Activated T-helper 1 cell treated with anti-CD3 and anti-CD28 coated beads, Interleukin-2, amount 50 U/mL, for 16 hours (primary cell): ENCODE measurements at places on chromosomes 3 and 15.
A peak's percentile ranks its signal among the peaks of the same experiment; 100 is the strongest.

DNA sequence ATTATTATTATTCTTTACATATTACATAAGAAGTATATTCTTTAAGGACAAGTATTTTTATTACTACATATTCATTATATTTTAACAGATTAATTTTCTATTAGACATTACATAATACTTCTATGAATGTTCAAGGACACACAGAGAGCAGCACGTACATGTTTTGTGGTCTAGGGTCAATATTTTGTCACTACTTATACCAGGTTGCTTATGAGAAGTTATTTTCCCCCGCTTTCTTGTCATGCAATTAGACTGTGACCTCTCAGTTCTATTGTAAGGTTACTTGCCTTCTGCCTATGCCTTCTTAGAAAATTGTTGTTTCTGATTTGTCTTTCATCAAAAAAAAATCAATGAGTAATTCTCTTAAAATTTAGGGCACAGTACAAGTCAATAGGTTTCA, 21.5 kb downstream of the BCHE start:
- DNase-seq, result no peak

- DNase-seq, result no peak
Observed at GRCh38 chr15:71646767-71647486, 163.4 kb upstream of the NR2E3 start.

- DNase-seq, result no peak
Observed at GRCh38 chr3:98705694-98706093, 57.4 kb upstream of the ST3GAL6 start.

GRCh38 chr15:47338771-47339170, 378.5 kb upstream of the SEMA6D start:
- no peak for DNase-seq

- DNase-seq, result no peak
Observed at GRCh38 chr3:123884203-123884831, at the start of gene MYLK. MYLK (minus strand) TSS chr3:123884332; CDS start chr3:123793841, 90,491 bp downstream.

DNA sequence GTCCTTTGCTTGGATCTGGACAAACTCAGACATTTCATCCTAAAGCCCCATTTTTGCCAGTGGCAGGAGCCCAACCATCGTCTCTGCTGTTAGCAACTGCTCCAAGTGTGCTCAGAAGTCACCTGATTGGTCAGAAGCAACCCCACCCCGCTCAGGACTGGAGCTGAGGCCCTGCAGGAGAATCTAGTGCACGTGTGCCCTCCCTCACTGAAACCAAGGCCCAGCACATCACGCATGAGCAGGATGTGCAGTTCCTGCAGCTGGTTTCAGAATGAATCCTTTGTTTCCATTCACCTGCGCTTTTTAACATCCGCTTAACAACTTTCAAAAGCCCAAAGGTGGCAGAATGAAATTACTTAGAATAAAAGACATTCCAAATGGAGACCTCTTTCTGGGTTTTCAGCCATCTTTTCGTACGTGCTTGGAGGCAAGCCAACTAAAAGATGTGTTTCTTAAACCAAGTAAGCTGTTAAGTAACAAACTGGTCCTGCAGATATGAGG, 81.2 kb downstream of the SRGAP3 start:
- no peak for DNase-seq

- no peak for DNase-seq
Observed at GRCh38 chr3:15280853-15281532, 51.4 kb downstream of the SH3BP5 start.

- no peak for DNase-seq
Observed at GRCh38 chr3:169575381-169575780, 88.1 kb downstream of the MECOM start.

DNA sequence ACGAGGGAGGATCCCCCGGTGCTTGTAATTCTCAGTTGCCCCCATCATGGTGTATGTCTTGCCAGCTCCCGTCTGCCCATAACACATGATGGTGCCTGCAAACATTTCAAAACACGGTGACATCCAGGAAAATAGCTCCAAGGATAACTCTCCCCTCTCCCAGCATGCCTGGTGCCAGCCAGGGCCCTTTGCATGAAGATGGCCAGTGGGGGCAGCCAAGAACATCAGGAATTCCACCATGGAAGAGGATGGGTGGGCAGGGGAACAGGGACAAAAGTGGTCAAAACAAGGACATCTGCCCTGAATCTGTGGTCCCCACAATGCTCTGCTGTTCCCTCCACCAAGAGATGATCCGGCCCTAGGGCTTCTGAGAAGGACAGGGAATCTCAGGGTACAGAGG, 9.0 kb downstream of the KIF9 start:
- no peak for DNase-seq

DNA sequence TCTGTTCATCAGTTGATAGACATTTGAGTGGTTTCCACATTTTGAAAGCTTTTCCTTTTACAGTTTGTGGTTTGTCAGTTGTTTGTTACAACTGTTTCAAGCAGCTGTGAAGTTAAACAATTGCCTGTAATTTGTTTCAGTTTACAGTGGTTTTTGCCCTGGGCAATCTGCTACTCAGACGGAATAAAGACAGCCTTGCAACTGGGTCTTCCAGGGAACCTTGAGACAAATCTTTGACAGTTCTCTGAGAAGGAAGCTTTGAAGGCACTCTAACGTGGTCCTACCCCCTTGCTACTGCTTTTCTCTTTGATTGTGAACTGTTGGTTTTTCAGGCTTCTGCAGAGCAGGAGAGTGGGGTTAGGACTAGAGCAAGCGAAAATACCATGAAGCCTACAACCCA, 28.0 kb downstream of the LRRC28 start:
- no peak for DNase-seq

DNA sequence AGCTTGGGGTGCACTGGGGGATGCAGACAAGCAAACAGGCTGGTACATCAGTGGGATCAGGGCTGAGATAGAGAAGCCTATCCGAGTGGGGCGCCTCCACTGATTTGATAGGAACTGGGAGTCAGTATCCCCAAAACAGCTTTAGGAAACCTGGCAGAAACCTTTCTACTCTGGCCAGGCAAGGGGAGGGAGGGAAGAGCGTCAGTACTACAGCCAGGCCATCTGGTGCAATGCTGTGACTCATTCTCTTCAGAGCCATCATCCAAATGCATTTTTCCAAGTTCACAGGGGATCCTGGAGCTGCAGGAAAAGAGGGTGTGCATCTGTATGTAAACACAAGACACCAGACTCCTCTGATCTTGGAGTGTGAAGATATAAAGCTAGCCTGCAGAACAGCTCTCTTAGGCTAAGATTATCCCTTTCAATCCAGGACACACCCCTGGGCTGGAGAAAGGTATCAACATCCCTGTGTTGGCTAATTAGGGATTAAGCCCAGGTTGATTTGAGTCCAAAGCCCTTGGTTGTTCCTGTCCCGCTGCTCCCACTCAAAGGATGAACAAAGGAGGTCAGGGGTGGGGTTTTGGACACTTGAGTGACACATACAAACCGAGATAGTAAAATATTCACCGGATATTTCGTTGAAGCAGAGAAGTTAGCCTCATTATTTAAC, 9.3 kb downstream of the GALNT15 start:
- no peak for DNase-seq

- no peak for DNase-seq
Observed at GRCh38 chr3:66816090-66816761, 181.9 kb upstream of the KBTBD8 start.

GRCh38 chr3:194832346-194833104, 146.8 kb downstream of the FAM43A start:
- no peak for DNase-seq

DNA sequence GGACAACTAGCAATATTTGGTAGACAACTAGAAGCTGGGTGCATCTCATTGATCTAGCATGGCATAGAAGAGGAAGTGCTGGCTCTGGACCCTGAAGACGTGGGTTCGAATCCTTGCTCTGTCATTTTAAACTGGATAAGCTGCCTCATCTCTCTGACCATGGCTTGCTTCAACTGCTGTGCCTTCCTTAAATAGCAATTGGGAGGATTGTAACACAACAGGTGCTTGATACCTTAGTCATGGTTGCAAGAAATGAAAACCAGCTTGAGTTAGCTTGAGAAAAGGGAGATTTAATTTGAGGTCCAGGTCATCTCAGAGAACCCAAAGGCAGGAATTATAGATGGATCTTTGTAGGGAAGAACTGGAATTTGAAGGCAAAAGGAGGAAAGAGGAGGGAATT, 14.8 kb upstream of the RGMA start:
- DNase-seq, result no peak

DNA sequence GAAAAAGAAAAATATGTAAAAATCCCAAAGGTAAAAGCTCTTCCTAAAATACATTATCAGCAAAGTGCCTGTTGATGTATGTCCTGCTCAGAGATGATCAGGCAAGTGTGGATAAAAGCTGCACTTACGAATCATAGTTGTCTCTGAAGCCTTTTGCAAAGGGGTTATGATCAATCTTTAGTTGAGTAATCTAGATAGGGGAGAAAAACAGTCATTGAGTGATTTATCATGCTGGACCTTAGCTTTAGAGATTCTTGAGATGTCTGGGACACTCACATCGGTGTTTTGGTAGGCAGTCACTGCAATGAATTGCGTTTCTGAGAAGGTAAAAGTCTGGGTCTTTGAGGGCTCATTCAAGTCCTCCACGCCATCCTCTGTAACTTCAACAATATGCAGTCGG, 3.7 kb downstream of the EOMES start:
- DNase-seq, result no peak

- no peak for DNase-seq
Observed at GRCh38 chr15:71748293-71748718, 62.0 kb upstream of the NR2E3 start.

DNA sequence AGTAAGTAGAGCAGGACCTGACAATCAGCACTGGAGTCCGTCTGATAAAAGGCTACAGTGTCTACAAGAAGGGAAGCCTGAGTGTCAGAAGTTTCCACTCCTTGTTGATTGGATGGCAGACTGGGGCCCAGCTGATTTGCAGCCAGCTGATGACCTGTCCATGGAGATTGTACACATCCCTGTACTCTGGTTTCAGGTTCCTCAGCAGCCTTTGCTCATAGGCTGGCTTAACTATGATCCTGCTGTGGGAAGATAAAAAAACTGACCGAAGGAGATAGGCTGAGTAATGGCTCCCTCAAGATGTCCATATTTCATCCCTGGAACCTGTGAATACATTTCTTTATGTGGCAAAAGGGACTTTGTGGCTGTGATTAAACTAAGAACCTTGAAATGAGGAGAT, 11.7 kb upstream of the LACTB start:
- no peak for DNase-seq

- no peak for DNase-seq
Observed at GRCh38 chr3:29274667-29275066, 6.2 kb upstream of the RBMS3 start.

DNA sequence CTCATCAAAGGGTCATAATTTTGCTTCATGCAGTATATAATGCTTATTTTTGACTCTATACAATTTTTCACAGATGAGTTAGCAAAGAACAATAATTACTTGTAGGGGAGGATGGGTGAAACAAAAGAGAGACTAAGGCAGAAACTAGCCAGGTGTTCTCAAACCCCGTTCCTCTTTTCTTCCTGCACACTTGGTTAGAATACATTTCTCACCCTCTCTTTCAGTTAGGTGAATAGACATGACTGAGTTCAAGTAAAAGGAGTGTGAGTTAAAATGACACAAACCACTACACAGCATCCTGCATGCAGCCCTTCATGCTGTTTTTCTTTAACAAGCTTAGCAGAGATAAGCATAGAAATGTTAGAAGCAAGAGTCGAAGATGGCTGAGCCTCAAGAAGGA, 922.2 kb downstream of the TBL1XR1 start:
- no peak for DNase-seq

GRCh38 chr3:10602769-10603768, 97.7 kb upstream of the ATP2B2 start:
- peak; percentile 48 for DNase-seq

DNA sequence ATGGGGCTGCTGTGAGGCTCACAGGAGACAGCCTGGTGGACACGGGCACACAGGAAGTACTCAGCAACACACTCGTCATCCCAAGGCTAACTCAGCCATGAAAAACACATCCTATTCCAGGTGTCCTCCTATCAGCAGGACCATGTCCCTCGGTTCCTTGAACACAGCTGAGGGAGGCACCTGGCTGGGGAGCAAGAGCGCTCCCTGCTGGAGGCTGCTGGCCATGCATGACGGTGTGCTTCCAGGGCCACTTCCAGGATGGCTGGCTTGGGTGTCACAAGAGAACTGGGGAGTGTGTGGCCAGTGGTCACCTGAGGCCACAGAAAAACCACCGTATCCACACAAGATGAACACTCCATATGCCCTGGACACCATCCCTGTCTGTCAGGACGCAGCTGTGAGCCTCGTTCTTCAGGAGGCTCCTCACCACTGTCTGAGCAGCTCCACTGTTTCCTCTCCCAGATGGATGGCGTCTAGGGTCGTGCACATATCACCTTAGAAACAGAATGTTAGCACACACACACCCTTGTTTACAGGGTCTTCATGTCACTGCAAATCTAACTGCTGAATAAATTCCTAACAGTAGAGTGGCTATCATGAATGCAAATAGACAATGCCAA, 31.0 kb downstream of the POC1A start:
- DNase-seq, result peak; percentile 60

DNA sequence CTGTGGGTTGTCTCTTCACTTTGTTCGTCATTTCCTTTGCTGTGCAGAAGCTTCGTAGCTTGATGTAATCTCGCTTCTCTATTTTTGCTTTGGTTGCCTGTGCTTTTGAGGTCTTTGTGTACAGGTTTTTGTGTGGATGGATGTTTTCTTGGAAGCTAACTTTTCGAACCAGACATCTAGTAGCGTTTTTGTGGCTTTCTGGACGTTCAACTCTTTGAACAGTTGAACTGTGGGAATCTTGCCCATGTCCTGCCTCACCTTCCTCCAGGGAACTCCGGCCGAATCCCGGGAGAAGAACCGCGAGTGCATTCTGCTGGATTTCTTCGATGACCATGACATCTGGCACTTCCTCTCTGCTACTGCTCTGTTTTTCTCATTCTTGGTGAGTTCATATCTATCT, 70.6 kb downstream of the USF3 start:
- DNase-seq, result no peak

GRCh38 chr15:100468285-100468684, 60.5 kb downstream of the CERS3 start:
- no peak for DNase-seq

DNA sequence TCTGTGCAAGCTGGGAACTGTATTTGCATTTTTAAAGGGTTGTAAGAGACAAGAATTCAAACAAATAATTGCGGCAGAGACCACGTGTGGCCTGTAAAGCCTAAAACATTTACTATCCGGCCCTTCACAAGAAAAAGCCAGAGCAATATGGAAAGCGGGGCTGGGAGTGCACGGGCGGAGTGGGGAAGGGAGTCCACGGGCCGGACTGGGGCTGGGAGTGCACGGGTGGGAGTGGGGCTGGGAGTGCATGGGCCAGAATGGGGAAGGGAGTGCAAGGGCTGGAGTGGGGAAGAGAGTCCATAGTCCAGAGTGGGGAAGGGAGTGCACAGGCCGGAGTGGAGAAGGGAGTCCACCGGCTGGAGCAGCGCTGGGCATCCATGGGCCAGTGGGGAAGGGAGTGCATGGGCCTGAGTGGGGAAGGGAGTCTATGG, 41.2 kb downstream of the KLF15 start:
- DNase-seq, result no peak

GRCh38 chr3:192026661-192027060, 565.7 kb downstream of the PYDC2 start:
- DNase-seq, result no peak

- DNase-seq, result no peak
Observed at GRCh38 chr3:118292841-118293240, 741.8 kb downstream of the IGSF11 start.
